Hematopoietic multipotent progenitor cell treated with erythropoietin and hydrocortisone succinate and interleukin-3 and kit ligand, for 8 days (in vitro differentiated cells): ENCODE measurements at places on chromosomes 4 and X.

DNA sequence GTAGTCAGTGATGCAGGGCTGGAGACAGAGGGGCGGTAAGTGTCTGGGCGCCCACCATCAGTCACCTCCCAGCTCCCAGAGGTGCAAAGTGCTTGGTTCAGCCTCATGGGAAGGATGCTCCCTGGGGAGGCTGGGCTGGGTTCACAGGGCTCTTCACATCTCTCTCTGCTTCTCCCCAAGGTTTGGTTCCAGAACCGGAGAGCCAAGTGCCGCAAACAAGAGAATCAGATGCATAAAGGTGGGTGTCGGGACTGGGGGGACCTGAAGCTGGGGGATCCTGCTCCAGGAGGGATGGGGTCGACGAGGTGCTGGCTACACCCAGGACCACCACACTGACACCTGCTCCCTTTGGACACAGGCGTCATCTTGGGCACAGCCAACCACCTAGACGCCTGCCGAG, 10.1 kb downstream of the SHOX start:
- no peak for DNase-seq

DNA sequence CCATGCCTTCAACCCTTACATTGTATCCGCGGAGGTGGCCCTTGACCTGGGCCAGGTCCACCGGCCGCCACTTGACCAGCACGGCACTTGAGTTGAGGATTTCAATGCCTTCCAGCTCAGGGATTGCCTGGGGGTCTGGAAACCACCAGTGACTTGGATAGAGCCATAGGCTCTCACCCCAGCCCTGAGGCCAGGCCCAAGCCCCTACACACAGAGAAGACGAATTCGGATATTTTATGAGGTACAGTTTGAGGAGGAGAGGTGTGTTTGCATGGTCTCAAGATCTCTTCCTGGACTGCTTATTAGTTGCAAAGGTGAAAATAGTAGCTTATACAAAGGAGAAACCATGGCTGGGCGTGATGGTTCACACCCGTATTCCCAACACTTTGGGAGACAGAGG, 20.3 kb downstream of the L1CAM start:
- no peak for DNase-seq

DNA sequence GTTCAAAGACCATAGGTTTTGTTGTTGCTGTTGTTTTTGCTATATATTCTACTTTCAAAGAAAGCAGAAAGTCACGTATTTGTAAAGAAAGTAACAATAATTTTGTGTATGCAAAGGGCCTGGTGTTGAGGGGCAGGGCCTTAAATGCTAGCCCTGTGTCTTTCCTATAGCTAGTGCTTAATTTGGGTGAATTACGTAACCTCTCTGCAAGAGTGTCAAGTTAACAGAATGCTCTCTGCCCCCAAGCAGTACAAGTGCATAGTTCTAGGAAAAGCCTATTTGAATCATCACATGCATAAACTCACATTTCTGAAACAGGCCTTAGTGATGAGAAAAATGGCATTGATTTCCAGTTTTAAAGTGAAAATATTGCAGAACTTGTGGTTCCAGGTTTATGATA, 663.6 kb downstream of the STIM2 start:
- no peak for DNase-seq

DNA sequence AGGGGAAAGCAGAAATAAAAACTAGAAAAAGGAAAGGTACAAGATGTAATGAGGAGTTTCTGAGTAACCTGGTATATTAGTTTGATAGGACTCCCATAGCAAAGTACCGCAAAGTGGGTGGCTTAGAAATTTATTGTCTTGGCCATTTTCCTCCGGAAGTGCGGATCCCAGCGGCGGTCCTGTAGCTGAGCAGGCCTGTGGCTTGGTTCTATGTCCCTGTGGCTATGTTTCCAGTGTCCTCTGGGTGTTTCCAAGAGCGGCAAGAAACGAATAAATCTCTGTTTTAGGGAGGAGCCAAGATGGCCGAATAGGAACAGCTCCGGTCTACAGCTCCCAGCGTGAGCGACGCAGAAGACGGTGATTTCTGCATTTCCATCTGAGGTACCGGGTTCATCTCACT, 44.0 kb upstream of the LDB2 start:
- no peak for DNase-seq

GRCh38 chr4:8769645-8770517, 101.8 kb downstream of the HMX1 start:
- no peak for DNase-seq

GRCh38 chr4:56757261-56757746, 64.2 kb downstream of the SPINK2 start:
- no peak for DNase-seq

- DNase-seq: no peak
Observed at GRCh38 chr4:160810424-160810823, 1353.4 kb downstream of the FSTL5 start.

DNA sequence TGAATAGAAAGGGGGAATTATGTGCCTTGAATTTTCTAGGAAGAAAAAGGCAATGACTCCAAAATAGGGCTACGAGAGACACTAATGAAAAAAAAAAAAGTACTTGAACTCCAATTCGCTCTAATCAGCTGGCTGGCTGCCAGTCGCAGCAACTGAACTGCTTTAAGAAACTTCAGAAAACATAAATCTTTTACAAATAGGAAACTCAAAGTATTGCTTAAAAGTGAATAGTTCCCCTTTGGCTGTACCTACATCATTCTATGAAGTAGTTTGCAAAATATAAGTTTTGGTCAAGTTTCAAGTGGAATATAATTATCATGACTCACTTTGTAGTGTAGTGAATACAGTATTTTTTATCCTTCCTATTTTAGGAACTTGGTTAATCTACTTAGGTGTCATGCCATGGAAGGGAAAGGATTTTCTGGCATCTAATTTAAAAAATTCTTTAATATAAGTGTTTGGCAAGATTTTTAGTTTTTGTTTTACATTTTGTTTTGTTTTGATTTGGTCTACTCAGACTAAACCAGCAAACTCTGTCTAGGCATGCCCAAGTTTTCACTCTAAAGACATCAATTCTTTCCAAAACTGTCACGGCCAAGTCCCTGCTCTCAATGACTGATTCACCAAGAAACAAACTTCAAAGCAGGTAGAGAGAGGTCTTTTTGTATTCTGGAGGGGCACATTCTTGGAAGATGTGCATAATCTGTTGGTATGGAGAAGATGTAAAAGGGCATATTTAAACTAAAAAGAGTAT, 382.4 kb upstream of the GALNT7 start:
- peak; percentile 11 for DNase-seq

- no peak for DNase-seq
Observed at GRCh38 chr4:176321589-176321988, 1.8 kb downstream of the SPCS3 start.

GRCh38 chrX:46788902-46789301, 30.0 kb upstream of the SLC9A7 start:
- DNase-seq: no peak

DNA sequence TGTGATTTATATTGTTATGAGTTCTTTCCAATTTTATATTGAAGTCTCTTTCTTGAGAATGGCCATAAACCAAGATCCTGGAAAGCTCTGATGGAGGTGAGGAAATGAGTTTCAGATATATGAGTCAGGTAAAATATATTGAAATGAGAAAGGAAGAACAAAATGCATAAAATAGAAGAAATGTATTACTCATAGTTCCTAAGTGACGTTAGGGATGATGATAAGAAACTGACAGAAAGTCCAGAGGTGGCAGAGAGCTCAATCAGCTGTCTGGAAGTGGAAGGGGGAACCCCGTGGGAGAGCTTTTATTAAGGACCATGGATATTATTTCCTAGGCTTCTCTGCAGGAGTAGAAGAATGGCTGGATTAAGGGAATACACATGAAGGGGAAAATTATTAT, 24.6 kb downstream of the UGT2B7 start:
- no peak for DNase-seq

DNA sequence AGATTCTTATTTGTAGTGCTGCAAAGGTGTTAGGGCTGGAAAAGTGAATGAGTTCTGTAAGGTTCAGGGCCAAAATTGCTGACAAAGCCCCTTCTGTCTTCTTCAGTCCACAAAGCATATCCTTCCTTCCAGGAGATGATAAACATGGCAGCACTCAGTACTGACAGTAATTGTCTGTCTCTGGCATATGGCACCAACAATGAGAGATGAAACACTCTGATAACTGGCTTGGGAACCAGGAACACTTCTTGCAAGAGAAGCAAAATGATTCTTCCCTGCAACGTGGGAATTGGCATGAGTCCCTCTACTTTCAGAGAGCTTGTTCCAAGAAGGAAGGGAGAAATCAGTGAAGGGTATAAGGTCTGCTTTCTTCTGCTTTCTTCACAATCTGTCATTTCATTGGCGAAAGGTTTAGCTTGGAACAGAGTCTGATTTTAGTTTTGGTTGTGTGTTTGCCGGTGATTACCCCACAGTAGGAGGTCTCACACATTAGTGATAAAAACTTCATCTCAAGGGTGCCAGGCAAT, 963.3 kb downstream of the NLGN4X start:
- DNase-seq: no peak

DNA sequence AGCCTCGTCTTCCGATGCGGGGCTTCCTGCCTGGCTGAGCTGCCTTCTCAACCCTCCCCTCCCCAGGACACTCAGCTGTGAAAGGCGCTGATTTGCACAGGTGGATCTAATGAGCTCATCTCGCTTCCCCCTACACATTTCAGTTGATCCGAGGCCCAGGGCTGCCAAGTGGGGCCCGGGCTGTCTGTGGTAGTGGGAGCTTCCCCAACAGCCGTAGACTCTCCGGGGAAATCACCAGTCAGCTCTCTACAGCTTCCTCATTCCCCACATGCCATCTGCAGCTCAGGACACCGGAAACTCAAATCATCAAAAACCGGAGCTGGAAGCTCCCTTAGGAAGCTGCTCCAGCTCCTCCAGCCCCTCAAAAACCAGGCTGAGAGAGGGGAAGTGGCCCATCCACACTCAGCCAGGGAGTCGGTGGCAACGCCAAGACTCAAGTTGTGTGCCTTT, 56.2 kb downstream of the SMIM20 start:
- DNase-seq: no peak

DNA sequence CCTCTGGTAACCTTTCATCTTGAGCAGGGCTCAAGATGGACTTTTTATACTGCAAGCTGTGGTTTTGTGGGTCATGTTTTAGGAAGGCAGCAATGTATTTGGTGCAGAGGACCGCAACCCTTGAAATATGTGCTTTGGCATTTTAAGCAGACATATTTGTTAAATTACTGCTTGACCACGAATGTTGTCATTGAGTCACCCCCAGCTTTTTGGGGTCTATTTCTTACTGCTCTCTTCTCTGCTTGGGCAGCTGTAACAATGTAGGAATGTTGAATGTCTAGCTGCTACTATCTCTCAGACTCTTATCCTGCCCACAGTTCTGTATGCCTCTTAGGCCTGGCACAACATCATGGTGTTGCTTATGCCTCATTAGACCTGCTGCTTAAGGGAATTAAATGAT, 6.0 kb downstream of the RBPJ start:
- no peak for DNase-seq

DNA sequence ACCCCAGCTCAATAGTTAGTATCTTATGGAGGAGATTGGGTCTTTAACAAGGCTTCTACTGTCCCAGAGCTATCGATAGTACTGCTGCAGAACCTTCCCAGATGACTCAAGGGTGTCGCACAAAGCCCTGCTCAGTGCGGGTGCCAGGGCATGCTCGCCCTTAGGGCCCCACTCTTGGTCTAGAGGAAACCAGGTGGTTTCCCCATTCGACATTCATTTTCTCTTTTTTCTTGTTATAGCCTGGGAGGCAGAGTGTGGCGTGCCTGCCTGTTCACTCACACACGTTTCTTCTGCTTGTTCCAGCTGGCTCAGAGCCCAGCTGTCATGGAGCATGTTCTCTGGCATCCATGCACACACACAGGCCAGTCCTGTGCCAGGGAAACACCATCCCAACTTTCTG, 144.5 kb downstream of the SMIM20 start:
- no peak for DNase-seq

- DNase-seq: no peak
Observed at GRCh38 chr4:163380703-163381102, 37.0 kb downstream of the NPY5R start.

DNA sequence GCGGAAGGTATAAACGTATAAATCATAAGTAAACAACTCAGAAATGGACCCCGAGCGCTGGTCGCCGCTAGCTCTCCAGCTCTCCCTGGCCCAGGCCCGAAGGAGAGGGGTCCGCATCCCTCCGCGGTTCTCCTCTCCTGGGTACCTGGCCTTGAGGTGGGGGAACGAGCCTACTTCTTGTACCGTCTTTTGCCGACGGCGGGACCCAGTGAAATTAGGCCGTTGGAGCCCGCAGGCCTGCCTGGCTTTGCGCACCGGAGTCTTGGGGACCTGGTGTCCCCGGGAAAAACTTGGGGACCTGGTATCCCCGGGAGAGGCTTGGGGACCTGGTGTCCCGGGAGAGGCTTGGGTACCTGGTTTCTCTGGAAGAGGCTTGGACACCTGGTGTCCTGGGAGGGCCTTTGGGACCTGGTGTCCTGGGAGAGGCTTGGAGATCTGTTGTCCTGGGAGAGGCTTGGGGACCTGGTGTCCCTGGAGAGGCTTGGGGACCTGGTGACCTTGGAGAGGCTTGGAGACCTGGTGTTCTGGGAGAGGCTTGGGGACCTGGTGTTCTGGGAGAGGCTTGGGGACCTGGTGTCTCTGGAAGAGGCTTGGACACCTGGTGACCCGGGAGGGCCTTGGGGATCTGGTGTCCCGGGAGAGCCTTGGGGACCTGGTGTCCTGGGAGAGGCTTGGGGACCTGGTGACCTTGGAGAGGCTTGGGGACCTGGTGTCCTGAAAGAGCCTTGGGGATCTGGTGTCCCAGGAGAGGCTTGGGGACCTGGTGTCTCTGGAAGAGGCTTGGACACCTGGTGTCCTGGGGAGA, 12.0 kb downstream of the SHOX start:
- DNase-seq: no peak

DNA sequence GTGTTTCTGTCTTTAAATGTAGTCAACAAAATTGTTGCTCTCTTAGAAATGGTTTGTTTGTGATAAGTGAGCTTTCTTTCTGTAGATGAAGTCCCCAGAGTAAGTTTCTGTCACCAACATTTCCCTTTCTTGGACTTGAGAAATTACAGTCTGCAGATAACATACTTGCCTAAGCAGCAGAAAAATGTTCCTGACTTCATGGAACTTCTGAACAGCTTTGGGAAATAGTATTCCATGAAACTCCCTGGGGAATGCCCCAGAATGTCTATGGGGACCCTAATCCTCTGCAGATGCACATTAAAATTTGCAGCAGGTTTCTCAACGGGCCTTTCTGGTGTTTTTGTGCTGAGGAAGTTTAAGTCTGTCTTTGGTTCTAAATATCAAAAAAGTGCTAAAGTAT, 38.6 kb upstream of the NEIL3 start:
- no peak for DNase-seq

DNA sequence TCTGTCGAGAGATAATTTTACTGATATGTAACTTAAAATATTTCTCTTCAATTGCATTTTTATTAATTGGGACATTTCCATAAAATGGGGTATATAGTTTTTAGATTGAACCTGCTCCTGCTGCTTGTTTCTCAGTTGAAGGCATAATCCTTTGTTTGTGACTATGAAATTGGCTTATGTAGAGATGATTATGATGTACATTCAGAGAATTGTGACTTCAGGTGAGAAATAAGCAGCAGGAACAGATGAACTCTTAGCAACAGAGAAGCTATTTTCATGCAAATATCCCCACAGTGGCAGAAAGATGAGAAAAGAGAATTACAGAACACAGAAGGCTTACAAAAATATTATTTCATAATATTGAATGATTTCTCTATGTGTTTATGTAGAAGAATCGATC, 1499.5 kb upstream of the ADGRL3 start:
- no peak for DNase-seq

- peak; percentile 91 for DNase-seq
Observed at GRCh38 chrX:1462596-1463251, 10.0 kb upstream of the ASMTL start.

GRCh38 chrX:45591650-45592049, 391.0 kb upstream of the DIPK2B start:
- DNase-seq: no peak
